NCI-H146 (cell line): ENCODE measurements at places on chromosomes 12 and 14.

- DNase-seq, result no peak
Observed at GRCh38 chr12:2161473-2161872, 108.7 kb downstream of the CACNA1C start.

DNA sequence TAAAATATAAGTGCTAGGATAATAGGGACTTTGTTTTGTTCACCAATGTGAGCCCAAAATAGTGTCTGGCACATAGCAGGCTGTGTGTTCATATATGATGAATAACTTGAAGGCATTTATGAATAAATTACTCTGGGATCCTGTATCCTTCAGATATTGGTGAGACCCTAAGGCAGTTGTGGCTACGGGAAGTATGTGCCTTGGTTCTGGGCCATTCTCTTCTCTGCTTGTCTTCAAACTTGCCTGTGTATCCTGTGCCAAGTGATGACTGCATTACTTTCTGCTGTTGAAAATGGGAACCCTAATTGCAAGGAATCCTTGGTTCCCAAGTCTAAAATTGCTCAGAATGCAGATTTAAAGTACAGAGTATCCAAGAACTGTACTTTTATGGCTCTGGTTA is 67.6 kb upstream of the KTN1 start:
- DNase-seq, result no peak

GRCh38 chr14:50362764-50363713 is 33.6 kb downstream of the CDKL1 start:
- no peak for DNase-seq

GRCh38 chr12:131895640-131896079 is 1.2 kb downstream of the ULK1 start:
- no peak for DNase-seq

DNA sequence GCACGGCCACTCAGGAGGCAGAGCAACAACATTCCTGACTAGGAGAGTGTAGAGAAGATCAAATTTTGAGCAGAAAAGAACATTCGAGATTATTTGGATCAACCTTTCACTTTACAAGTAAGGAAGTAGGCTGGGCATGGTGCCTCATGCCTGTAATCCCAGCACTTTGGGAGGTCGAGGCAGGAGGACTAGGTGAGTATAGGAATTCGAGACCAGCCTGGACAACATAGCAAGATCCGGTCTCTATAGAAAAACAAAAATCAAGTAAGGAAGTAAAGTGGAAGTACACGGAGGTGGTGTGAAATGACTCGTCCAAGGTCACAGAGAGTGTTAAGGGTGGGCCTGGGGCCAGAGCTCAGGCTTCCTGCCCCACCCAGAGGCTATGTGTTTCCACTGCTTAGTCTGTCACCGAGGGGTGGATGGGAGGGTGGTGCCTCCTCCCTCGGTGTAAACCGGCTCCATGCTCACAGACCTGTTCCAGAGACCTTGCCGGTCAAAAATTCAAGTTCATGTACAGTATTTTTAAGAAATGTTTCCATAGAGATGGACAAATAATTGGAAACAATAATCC is 51.9 kb downstream of the MAP1LC3B2 start:
- DNase-seq, result no peak

GRCh38 chr12:70106347-70106746 is 136.9 kb upstream of the CNOT2 start:
- no peak for DNase-seq

DNA sequence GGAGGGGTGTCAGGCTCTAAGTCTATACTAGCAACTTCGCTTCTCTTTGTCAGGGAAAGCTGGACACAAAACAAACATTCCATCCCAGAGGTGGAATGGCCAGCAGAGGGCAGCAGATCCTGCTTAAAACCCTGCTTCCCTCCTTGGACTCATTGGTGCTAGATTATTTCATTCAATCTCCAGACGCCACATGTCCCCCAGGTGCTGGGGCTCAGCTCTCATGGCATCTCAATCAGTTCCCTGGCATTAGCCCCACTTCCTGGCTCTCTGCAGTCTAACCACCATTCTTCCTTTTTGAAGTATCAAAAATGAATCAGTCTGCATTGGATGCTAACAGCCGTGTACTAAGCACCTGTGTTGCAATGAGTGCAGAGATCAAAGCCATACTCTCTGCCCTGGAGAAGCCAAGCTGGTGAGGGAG is 8.1 kb upstream of the PPP1R1A start:
- peak; percentile 45 for DNase-seq

- no peak for DNase-seq
Observed at GRCh38 chr12:3366451-3367110, 124.4 kb upstream of the PRMT8 start.

- DNase-seq, result no peak
Observed at GRCh38 chr14:67425608-67426007, 13.6 kb upstream of the PLEK2 start.

- DNase-seq, result no peak
Observed at GRCh38 chr12:32117316-32117715, 10.7 kb downstream of the BICD1 start.

- DNase-seq, result peak; percentile 90
Observed at GRCh38 chr14:85762526-85762925, 232.6 kb downstream of the FLRT2 start.

GRCh38 chr12:131734336-131735152 is 23.7 kb downstream of the SFSWAP start:
- DNase-seq, result no peak

DNA sequence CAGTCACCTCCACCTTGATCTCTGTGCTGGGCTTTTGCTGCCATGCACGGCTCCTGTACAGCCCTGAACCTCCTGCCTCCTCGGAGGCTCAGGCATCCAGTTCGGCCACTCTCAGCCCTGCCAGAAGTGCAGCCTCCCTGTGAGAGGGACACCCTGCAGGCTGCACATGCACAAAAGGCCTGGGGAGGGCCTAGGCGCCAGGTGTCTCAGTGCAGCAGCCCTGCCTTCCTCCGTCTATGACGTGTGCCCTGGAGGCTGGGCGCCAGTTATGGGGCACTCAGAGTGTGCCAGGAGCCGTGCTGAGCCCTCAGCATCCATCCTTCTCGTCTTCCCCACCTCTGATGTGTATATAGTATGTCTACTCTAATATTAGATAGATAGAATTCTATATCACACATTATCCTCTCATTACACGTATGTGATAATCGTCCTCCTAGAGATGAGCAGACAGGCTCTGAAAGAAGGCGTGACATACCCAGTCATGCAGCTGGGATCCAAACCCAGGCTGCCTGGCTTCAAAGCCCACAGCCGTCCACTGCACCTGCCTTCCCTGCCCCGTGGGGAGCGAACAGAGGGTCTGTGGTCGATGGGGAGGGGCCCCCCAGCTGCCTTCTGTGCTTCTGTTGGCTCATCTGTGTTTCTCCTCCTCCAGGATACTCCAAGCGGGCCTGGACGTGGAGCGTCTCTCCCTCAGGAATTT is 101.1 kb downstream of the B4GALNT3 start:
- DNase-seq, result no peak

- DNase-seq, result peak; percentile 70
Observed at GRCh38 chr12:51632623-51633022, 41.6 kb downstream of the SCN8A start.

DNA sequence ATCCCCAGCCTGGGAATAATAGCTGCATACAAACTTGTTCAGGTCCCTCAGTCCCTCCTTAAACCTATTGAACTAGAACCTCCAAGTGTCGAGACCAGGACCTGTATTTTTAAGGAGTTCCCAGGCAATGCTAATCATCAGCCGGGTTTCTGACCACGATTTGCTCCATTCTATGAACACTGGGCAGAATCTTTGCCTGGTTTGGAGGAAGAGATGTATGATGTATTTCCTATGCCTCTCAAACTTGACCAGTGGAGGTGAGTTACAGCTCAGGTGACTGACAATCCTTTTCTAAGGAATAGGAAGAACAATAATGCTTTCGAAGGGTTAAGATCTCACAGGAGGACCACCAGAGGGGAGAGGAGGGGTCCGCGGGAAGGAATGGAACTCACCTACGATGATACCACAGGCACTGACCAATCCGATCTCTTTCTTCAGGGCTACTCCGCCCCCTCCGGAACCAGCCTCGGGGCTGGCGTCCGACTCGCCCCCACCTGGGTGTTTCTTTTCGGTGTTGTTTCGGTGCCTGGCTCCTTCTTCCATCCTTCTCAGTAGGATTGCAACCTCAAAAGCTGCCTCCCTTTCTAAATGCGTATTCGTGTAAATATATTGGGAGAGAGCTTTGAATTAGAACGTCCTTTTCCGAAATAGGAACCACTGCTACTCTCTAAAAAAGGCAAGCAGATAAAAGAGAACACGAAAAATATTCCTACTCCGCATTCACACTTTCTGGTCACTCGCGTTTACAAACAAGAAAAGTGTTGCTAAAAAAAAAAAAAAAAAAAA is 895 bp downstream of the SLC7A8 start:
- no peak for DNase-seq

DNA sequence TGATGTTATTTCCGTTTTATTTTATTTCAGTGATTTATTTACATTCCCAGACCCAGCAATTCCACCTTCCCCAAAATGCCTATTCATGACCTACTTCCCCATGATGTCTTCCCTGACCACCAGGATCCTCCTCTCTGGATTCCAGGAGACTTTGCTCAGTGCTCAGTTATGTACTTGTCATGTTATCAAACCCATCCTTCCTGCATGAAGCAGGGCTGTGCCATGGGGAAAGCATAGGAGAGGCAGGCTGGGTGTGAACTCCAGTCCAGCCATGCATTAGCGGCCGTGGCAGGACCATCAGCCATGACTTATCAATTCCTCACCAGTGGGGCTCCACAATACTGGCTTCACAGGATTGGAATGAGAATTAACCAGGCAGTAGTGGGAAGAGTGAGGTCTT is 57.8 kb downstream of the B4GALNT3 start:
- DNase-seq, result no peak

GRCh38 chr12:2334689-2335088 is 281.9 kb downstream of the CACNA1C start:
- no peak for DNase-seq

- peak; percentile 64 for DNase-seq
Observed at GRCh38 chr12:75720812-75721641, 209.6 kb upstream of the KRR1 start.

- DNase-seq, result no peak
Observed at GRCh38 chr14:37054869-37055268, 117.5 kb downstream of the SLC25A21 start.

GRCh38 chr12:78095623-78096022 is 264.9 kb downstream of the NAV3 start:
- no peak for DNase-seq

DNA sequence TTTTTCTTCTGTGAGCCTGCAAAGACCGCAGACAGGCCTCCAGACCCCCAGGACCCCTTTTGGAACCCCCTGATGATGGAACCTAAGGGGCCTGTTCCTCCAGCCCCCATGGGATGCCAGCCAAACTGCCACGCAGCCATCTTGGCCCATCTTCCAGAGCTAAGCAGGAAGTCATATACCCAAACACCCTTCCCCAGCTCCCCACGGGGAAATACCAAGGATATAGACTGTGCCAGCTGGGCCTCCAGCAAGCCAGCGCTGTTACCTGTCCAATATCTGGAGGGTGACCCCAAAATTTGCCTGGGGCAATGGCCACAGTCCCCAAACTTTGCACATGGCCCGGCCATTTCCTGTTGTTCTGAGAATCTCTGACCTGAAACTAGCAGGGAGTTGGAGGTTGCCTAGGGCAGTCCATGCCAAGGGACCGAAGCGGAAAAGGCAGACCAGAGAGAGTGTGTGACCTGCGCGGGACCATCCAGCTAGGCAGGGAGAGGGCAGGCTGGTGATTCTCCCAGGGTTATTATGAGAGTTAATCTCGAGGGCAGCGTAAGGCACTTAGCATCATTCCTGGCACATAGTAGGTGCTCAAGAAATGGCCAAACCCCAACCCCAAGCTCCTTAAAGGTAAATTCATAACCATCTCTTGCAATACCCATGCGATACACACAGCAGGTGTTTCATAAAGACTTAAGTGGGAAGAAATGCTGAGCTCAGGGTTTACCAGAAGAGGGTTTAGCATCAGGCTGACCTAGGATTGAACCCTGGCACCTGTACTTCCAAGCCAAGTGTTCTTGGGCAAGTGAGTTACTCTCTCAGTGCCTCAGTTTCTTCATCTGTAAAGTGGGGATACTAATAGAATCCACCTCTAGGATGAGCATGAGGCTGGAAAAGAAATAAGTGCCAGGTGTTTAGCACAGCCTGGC is 2.6 kb upstream of the RASAL1 start:
- no peak for DNase-seq

DNA sequence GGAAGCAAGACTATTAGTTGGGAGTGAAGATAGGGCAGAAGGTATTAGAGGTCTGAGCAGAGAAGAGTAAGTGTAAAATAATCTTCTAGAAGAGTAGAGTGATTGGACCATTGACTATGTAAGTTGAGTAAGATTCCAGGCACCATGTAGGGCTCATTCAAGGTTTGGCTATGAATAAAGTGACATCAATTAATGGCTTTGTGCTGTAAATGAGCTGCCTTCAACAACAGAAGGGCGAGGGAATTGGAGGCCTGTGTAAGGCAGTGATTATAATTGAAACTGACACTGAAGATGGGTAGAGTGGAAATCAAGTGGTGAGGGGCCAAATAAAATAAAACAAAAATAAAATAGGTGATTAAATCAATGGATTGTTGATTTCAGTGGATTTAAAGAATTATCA is 26.4 kb downstream of the PTPRQ start:
- DNase-seq, result no peak

DNA sequence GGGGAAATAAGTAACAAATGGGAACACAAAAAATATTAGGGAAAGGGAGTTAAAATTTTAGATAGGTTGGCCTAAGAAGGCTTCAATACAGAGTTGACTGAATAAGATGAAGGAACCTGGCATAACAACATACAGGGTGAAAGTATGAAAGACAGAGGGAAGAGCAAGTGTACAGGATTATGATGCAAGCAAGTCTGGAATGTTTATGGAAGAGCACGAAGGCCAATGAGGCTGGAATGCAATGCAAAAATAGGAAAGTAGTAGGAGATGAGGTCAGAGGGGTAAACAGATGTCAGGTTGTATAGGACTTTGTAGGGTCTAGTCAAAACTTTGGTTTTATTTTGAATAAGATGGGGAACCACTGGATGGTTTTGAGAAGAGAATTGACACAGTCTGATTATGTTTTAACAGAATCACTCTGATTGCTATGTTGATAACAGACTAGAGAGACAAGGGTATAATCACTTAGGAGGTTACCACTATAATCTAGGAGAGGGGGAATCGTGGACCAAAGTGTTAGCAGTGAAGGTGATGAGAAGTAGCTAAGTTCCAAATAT is 96.8 kb downstream of the OSBPL8 start:
- no peak for DNase-seq

GRCh38 chr14:95389471-95390011 is 69.8 kb upstream of the CLMN start:
- DNase-seq, result no peak

- DNase-seq, result no peak
Observed at GRCh38 chr12:103558879-103559278, 28.2 kb upstream of the STAB2 start.

DNA sequence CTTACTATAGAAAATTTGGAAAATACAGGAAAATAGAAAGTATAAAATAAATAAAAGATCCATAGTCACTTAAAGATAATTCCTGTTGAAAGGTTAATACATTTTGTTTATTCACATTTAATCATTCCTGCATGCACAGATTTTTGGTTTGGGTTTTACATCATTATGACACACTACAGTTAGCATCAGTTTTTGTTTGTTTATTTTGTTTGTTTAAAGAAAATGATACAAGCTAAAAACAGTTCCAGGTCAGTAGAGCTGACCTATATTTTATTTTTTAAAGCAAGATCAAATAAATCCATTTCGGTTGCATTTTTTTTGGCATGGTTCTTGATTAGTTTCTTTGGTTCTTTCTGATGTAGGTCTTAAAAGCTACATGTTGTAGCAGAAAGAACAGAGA is 68.8 kb upstream of the CCDC91 start:
- DNase-seq, result no peak

- no peak for DNase-seq
Observed at GRCh38 chr12:123895451-123895850, 77.2 kb downstream of the CCDC92 start.

- DNase-seq, result no peak
Observed at GRCh38 chr12:93757792-93758694, 80.9 kb downstream of the CRADD start.
